ENCODE measurements at places on chromosomes 1 and 21.
A peak's percentile ranks its signal among the peaks of the same experiment; 100 is the strongest.

DNA sequence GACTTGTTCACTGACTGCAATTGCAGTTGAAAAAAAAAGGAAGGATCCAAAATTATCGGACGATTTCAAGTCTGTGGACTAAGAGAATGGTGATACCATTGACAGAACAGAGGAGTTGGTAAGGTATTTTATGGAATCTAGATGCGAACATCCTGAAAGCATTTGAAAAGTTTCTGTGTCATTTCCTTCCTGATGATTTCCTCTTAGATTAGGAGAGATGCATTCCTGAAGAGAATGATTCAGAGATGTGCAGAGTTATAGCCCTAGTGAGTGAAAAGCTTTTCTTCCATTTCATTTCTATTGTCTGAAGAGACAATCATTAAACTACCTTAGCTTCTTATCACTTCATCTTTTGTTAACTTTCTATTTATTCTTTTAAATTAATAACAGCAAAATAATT is 200.0 kb downstream of the KCNK2 start:
- no peak for DNase-seq

GRCh38 chr1:4674676-4675075 is 20.3 kb downstream of the AJAP1 start:
- no peak for DNase-seq

DNA sequence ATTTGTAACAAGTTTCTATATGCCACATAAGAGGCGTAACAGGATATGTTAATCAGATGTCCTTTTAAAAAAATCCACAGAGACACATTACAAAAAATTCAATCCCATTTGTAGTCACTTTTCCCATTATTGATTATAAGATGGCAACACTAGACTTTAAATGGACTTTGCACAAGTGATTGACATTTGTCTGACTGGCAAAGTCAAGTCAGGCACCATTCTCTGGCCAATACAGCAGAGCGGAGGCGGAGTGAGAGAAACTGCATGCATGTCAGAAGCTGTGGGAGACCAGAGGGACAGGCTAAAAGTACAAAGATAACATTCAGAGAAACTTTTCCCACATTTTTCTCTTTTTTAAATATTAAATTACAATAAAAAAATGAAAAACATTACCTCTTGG is 28.1 kb upstream of the RGS5 start:
- DNase-seq = no peak

- DNase-seq = no peak
Measured at GRCh38 chr1:21891621-21892479, 45.3 kb downstream of the HSPG2 start.

GRCh38 chr1:15515022-15515663 is 8.9 kb downstream of the CASP9 start:
- DNase-seq = no peak

GRCh38 chr1:164777518-164777917 is 218.5 kb downstream of the PBX1 start:
- no peak for DNase-seq

DNA sequence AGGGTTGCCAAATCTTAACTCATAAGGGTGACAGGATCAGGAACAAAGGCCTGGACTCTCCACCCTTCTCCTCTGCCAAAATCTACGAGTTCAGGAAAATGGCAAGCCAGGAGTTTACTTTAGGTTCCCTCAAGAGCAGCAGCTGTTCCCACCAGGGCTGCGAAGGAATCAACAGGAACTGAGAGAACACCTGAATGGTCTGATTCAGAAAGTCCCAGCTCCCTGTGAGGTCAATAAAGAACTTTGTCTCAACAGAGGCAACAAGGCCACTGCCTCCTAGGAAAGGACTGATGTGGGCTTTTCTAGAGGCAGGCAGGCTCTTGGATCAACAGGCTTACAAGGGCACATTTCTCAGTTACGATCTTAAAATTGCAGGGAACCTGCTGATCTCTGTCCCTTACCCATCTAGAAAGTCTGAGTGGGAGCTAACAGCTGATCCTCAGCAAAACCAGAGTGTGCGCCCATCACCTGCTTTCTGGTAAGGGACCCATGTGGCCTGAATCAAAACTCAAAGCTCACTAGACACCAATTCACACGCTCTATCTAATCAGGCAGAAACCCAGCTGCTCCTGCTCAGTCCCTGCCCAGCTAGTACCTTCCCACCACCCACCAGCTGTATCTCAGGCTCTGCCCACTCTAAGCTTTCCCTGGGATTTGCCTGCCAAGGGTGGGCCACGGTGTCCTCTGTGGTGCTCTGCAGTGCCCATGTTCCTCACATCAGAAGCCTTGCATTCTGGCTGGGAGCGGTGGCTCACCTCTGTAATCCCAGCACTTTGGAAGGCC is 83.1 kb downstream of the CAPZB start:
- no peak for DNase-seq

GRCh38 chr1:69295265-69295664 is 272.5 kb upstream of the LRRC7 start:
- DNase-seq = no peak

DNA sequence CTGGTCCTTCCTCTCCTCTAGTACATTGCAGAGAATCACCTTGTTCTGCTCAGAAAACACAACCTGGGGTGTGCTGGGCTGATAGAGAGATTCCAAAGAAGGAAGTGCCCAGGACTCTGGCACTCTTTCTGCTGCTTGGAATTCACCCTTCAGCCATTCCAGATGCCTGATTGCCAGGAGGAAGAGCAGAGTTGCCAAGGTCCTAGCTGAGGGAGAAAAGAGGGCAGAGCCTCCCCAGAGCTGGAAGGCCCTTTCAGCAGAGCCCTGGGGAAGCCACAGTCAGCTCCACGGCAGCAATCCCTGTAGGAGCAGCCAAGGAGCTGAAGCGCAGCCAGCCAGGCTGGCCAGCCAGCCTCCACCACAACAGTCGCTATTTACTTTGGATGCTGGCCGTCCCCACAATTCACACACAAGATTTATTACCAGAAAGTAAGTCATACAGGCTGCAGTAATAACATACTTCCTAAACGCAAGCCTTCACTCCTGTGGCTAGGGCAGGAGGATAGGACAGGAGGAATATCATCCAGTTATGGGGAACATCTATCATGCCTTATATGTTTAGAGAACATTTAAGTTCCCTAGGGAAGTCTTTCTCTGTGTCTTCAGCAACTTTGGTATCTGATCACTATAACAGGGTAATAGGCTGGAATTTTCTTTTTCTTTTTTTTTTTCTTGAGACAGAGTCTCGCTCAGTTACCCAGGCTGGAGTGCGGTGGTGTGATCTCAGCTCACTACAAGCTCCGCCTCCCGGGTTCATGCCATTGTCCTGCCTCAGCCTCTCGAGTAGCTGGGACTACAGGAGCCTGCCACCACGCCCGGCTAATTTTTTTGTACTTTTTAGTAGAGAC is 36.6 kb upstream of the SLC44A3 start:
- DNase-seq = no peak

- no peak for DNase-seq
Measured at GRCh38 chr1:184437291-184437690, 50.5 kb downstream of the C1orf21 start.

- no peak for DNase-seq
Measured at GRCh38 chr1:97143236-97143882, 421.8 kb downstream of the PTBP2 start.

DNA sequence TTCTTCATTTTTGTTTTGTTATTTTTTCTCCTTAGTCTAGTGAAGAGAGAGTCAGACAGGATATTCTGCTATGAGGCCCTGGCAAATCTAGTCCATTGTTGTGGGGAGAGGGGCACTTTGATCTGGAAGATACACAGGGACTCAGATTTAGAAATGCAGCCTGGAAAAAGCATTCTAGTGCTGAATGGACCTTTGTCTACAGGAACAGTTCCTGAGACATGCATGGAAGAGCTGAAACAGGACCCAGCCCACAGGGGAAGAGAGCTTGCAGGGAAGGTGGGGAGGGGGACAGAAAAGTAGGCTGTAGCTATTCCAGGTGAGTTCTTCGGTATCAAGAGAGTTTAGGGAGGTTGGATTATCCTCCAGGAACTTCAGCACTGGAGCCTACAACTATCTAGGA is 98.5 kb downstream of the AKT3 start:
- DNase-seq = no peak

DNA sequence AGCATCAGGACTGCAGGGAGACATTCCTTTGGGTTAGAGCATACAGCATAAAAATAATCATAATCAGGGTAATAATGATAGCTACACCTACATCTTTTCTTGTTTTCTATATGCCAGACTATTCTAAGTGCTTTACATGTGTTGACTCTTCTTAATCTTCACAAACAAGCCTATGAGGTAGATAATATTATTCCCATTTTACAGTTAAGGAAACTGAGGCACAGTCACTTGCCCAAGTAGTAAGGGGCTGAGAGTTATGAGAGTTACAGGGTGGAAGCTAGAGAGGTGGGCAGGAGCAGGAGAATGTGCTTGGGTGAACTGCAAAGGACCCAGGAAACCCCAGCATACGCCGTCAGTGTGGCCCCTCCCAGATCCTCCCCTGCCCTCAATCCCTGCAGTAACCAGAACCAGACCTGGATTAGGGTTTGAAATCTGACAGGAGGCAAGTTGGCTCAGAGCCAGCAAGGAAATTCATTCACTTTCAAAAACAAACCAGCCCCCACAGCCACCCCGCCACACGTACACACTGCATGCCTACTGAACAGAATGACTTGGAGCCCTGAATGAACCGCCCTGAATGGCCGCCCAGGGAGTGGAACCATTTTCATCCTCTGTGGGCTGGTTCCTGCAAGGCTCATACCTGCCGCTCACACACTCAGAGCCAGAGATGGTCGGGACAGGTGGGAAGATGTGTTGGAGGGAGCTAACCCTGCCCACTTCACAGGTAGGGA is 126.1 kb downstream of the TRABD2B start:
- DNase-seq = peak; percentile 27

- no peak for DNase-seq
Measured at GRCh38 chr1:179156708-179157107, 72.8 kb downstream of the ABL2 start.

DNA sequence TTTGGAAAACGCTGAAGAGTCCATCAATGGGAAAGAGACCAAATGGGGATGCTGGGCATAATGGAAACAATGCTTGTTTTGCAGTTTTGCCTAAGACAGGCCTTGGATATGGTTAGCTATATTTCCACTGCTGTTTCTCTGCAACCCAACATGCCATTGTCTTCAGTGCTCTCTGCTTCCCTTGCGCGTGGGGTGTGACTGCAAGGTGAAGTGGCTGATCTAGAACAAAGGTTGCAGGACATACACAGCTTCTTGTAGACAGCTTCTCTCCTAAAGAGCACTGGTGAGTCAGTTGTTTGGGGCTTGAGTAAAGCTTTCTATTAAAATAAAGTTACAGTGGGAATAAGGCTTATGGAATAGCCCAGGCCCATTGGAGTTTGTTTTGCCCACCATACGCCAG is 33.0 kb downstream of the RUNX1 start:
- no peak for DNase-seq

GRCh38 chr1:117695796-117696490 is 90.1 kb downstream of the TENT5C start:
- DNase-seq = no peak

GRCh38 chr1:169361281-169361680 is 6.3 kb downstream of the NME7 start:
- no peak for DNase-seq

GRCh38 chr1:214078950-214079349 is 91.2 kb downstream of the PROX1 start:
- DNase-seq = no peak

GRCh38 chr1:114062477-114063099 is 83.3 kb downstream of the OLFML3 start:
- no peak for DNase-seq

DNA sequence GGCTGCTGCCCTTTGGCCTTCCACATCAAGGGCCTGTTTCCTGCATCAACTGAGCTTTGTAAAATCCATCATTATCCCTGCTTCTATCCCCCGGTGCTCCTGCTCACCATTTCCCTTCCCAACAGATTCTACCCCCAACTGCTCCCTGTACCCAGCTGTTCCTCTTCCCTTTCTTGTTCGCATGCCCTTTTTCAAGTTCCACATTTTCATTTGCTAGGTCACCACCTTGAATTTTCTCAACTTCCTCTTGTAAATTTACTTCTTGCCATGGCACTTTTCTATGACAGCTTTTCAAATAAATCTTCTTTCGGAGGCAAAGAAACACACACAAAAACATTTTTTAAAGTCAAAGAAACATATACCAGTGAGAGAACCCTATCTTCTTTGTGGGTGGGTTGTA is 330.5 kb upstream of the ADGRL2 start:
- no peak for DNase-seq

GRCh38 chr1:219329578-219329977 is 155.9 kb downstream of the LYPLAL1 start:
- DNase-seq = no peak

DNA sequence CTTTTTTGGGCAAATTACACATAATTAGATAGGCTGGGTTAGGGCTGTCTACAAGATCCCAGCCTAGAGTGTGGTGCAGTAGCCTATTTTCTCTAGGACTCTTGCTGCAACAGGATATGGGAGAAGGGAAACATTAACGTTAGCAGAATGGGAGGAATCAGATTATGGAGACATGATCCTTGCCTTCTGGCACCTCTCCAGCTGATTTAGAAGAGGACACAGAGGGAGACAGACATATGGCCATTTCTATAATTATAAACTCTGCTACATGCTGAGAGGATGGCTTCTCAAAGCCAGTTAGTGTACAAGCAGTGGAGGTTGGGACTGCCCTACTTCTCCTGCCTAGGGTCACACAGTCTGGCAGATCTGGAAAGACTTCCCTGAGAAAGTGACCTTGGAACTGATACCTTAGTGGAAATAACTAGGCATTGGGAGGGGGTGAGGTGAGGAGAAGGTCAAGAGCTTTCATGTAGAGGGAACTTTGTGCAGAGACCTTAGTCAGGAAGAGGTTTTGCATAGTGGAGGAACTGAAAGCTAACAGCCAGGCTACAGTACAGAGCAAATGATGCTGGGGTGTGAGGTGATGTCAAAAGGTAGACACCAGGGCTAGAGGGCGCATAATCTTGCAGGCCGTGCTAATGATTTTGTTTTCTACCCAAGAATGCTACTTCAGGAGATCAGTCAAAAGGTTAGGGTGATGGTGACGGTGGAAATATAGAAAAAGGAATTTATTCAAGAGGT is 1.2 kb upstream of the CD1D start:
- DNase-seq = no peak

DNA sequence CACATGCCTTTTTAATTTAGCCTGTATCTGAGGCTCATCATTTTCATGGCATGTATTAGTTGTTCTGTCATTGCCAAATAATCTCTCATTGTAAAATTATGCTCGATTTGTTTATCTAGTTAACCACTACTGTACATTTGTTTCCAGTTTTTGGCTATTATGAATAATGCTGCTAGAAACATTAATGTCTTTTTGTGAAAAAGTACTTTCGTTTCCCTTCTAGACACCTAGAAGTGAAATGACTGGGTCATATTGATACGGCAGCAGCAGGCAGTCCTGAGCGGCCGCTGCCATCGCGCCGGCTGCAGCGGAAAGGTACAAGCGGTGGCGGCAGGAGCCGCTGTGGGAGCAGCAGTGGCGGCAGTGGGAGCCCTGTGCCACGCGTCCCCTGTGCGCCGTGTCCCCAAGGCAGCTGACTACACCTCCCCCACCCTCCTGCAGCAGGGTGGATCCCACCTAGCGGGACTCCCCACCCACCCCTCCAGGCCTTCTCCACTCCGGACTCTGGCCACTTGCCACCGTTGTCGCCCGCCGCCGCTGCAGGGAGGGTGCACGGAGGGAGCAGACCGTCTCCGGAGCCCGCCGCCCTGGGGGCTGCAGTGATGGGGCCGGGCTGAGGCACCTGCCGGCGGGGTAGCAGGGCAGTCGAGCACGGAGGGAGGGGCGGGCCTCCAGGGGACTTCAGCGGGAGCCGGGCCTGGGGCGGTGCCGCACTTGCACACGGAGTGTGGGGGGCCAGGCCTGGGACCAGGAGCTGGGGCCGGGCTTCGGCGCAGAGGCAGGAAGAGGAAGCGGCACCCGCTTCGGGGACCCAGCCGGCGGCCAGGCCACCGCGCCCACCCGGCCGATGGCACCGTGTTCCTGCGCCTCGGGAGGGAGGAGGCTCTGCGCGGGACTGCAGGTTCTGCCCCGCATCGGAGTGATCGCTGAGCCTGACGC is 66.8 kb upstream of the RGS7 start:
- DNase-seq = peak; percentile 40
